Inflammatory macrophage treated with lipopolysaccharide for 1 hour (primary cell): ENCODE measurements at places on chromosomes 3 and 15.

DNA sequence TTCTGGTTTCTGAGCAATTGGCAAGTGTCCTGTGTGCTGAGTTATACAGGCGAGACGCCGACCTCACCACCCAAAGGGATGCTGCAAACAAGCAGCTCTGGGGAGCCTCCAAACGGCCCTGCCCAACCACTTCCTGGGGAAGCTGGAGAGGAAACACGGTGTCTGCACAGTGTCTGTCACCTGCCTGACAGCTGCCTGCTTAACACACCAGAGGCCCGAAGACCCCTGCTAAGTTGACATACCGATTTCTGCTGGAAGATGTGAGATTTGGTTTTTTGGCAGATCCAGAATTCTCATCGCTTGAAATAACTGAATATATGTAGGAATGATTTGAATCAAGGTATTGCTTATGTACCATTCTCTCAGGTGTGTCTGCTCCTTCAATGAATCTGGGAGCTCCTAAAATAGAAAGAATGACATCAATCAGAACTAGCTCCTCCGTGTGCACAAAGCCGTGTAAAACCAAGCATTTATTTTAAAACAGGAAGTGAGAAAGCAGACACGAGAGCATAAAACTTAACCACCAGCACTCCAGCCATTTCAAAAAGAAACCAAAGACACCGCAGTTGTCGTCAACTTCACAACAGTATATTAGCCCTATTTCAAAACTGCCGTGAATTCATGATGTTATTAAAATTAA, 27.2 kb downstream of the LRRC2 start:
- DNase-seq, result peak; percentile 52

- no peak for DNase-seq
Measured at GRCh38 chr3:153399636-153400035, 237.6 kb downstream of the RAP2B start.

DNA sequence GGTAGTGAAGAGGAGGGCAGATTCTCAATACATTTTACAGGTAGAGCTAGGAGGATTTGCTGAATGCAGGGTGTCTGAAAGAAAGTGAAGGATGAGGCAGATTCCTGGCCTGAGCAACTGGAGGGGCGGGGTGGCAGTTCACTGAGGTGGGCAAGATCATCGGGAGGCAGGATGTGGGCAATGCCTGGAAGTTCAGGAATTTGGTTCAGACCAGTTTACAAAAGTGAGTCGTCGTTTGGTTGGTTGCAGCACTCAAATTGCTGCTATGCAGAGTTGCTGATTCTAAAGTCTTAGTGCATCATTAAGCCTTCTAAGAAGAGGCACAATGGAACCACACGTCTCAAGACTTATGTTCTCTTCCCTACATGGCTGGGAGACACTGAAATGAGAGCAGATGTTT, 134.0 kb downstream of the MFSD1 start:
- DNase-seq, result no peak

- DNase-seq, result no peak
Measured at GRCh38 chr3:14352002-14352627, 50.3 kb upstream of the SLC6A6 start.

GRCh38 chr15:62873203-62873602, 169.3 kb upstream of the TPM1 start:
- DNase-seq, result no peak

GRCh38 chr15:50248994-50249582, 16.4 kb downstream of the HDC start:
- no peak for DNase-seq

- DNase-seq, result no peak
Measured at GRCh38 chr15:70016511-70016994, 81.2 kb downstream of the TLE3 start.

DNA sequence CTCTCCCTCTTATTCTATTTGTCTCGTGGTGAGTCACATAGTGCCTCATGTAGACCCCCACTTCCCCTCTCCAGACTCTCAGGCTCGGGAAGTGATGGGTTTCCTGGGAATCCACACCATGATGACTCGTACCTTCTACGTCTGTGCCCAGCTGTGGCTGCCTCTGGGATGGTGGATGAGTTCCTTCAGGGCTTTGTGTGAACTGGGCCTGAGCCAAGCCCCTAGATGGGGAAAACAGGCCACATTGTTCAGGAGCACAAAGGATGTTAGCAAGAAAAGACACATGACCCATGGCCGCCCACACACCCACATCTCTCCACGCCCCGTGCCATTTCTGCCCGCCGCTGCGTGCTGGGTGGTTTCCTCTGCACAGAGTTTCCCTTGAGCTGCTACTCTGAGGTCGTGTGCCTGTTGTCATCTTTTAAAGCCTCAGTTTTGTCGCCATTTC, 10.5 kb downstream of the ISG20 start:
- DNase-seq, result peak; percentile 25

DNA sequence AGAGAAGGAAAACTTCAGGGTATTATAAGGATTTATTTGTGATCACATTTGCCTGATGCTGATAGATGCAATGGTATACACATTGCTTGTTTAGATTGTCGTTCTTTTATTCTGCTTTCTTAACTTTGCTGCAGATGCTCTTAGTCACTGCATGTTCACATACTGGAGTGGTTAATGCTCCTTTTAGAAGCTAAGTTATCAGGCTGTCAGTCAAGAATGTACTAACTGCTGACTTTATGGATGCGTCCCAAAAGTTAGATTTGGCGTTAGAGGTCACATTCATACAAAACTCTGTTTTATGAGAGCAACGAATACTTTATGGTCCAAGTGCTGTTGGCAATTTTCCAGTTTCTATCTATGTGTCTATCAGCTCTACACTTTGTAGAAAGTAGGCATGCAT, 160.7 kb downstream of the BBX start:
- DNase-seq, result no peak

DNA sequence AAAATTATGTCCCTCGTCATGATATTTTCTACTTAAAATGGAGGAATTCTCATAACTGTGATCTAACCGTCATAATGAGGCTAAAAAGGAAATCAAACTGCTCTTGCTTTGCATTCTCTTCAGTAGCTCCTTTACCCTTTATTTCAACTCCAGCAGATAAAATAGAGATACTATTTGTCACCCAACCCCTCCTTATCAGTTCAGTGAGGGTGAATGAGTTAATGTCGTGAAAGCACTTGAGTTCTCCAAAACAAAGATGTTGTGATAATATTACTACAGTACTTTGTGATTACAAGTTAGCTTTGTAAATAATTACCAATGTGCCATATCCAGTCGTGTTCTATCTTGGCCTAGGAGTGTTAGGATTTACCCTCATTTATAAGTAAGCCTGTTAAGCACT, 63.4 kb upstream of the ANKRD28 start:
- DNase-seq, result no peak

GRCh38 chr3:97340940-97341339, 423.6 kb upstream of the ARL6 start:
- no peak for DNase-seq

DNA sequence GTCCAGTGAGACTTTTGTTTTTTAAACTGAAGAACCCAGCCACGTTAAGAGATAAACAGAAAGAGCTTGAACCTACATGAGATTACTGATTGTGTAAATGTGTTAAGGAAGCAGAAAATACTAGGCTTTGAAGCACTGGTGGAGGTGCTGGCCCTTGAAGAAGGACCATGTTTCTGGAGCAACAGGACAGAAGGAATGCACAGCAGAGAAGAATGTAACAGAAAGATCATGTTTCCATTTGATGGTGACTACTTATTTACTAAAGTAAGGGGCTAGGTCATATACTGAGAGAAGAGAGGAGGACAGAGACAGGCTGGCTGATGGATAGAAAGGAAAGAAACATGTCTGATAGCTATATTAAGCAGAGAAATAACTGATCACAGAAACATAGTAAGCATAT, 88.8 kb downstream of the CLASP2 start:
- no peak for DNase-seq

DNA sequence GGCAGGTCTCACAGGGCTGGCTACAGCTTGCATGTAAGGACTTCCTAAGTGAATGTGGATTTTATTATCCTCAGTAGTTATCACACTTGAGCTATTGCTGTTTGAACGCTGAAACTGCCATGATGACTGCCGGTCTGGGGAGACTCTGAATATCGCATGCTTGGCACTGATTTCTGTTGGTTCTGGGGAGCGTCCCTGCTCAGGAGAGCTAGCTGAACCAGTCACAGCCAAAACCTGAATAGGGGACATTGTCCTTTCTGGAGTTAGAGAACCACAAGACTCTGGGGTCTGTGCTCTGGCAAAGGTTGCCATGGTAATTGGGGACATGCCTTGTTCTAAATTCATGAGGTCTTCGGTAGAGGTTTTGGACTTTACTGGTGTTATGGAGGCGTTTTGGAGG, 30.8 kb downstream of the CMSS1 start:
- DNase-seq, result no peak

DNA sequence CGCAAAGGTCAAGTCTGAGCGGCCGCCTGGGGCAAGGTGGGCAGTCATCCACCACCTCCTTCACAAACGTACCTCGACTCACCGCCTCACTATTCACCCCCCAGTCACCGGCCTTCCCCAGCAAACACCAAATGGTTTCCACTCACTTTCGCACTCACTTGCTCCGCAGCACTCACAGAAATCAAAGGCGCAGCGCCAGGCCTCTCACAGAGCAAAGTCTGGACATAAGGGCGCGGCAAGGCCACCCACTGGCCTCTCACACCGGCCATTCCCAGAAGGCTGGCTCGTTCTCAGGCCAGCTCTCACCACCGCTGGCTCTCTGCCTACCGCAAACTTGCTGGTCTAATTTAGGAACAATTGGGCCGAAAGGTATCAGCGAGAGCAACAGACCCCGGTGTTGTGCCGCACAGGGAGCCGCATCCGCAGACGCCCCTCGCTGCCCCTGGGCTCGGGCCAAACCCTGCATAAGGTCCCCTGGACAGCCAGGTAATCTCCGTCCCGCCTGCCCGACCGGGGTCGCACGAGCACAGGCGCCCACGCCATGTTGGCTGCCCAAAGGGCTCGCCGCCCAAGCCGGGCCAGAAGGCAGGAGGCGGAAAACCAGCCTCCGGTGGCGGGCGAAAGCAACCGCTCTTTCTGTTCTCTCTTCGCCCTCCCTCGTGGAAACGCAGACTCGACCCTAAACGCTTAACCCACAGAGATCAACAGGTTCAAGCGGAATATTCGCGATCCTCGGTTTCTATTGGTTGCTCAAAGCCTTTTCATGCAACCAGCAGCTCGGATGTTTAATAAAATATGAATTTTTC, 2.9 kb downstream of the SHOX2 start:
- no peak for DNase-seq

DNA sequence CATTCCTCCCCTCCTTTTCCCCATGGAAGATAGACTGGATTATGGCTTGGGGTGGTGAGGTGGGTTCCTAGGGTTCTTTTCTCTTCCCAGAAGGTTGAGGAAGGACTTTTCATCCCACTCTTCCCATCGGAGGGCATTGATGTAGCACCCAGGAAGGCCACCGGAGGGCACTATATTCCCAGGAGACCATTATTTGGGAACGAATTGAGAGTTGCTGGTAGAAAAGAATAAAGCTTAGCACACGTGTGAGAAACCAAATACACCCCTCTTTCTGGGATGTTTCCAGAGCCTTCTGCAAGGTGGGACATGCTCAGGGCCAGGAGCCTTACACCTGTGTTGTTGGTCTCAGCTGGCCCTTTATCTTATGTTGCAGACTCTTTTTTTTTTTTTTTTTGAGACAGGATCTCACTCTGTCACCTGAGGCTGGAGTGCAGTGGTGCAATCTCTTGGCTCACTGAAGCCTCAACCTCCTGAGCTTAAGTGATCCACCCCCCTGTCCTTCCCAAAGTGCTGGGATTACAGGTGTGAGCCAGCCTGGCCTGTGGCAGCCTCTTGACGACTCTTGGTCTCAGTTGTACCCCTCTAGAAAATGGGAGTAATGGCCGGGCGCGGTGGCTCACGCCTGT, 6.3 kb upstream of the CDC25A start:
- DNase-seq, result peak; percentile 42

DNA sequence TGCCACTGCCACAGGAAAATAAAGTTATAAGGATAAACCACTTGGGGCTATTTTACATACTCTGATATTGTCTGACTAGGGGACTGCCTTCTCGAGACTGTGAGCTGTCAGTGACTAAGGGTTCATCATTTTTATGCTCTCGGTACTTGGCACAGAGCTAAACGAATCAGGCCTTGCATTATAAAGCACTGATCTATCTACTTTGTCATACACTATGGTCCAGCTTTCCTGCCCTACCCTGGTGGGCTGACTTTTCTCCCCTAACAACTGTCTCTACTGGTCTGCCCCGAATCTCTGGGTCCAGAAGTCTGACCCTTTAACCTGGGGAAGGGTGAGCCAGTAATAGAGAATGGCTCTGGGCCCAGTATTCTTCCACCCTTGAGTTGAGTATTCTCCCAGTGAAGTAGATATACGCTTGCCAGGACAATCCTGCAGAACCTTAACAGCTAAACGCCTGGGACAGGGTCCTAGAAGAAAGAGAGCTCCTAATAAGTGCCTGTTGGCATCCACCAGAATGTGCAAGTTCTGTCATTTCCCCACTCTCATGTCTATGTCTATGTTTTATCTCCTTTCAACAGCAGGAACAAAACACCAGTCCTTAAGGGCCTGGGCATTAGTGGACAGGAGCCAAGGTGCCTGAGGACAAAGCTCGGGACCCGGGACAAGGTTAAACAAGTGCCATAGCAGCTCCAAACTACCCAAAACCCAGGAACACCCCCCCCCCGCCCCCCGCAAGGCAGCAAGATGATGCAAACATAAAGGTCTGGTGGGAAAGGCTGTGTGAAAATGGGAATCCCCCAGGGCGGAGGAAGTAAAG, 1.2 kb downstream of the LARP6 start:
- DNase-seq, result no peak

GRCh38 chr15:41502795-41503668, 9.4 kb downstream of the ITPKA start:
- DNase-seq, result no peak

GRCh38 chr3:170095771-170096170, 58.0 kb downstream of the GPR160 start:
- DNase-seq, result no peak

GRCh38 chr15:48563934-48564333, 81.6 kb downstream of the FBN1 start:
- no peak for DNase-seq

GRCh38 chr3:100563228-100563627, 46.2 kb upstream of the ADGRG7 start:
- no peak for DNase-seq

GRCh38 chr3:11373235-11373634, 101.0 kb downstream of the ATG7 start:
- no peak for DNase-seq

DNA sequence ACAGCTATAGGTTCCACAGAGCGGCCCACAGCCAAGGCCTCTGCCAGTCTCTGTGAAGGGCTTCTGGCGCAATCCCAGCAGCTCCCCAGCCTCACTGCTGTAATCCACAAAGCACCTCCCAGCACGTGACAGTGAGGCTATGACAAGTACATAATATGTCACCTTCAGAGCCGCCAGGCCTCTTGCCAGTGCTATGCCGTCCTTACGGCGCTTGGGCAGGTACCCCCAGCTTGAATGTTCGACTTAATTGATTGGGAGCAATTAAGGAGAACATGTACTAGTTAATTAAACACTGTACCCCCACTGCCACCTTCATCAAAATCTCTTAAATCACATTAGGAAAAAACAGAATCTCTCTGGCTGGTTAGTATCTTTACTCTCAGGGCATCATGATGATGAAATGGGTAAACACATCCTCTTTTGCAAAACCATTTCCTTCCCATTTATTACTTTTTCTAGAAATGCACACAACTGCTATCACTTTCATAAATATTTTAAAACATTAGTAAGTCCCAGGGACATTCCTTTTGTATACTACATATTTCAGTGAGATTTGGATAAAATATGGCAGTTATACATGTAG, 169.9 kb downstream of the XXYLT1 start:
- DNase-seq, result peak; percentile 87

- no peak for DNase-seq
Measured at GRCh38 chr3:102454181-102454580, 19.4 kb downstream of the ZPLD1 start.
